ENCODE measurements at places on chromosomes 6 and 20. TPM values are rescaled to one million over a fixed set of nuclear protein-coding genes. Genes with fewer than 3 reads are reported as not detected.

Gene EYA4
- 3.9 TPM for total RNA-seq

Gene ANKRD6
- total RNA-seq: 6.9 TPM

Gene IPCEF1
- 0.07 TPM for total RNA-seq

Gene GNAS-AS1
- total RNA-seq: 0.42 TPM

Gene DYNLRB1
- 120 TPM for total RNA-seq

Gene TCF15
- total RNA-seq: not detected

Gene MYB
- 1.6 TPM for total RNA-seq

Gene PHACTR3
- total RNA-seq: 13.6 TPM

Gene KIF25
- total RNA-seq: not detected

Gene GJA10
- total RNA-seq: not detected

Gene SNRPB2
- 45.2 TPM for total RNA-seq

Gene BIRC7
- total RNA-seq: not detected

Gene ZSWIM1
- 9.0 TPM for total RNA-seq

Gene PLTP
- total RNA-seq: 68.9 TPM

Gene MACROD2
- total RNA-seq: not detected

Gene CRISP3
- total RNA-seq: 0.09 TPM

Gene SCGN
- not detected for total RNA-seq

Gene SLC25A27
- total RNA-seq: 3.1 TPM

Gene TUBB2B
- 2.9 TPM for total RNA-seq

Gene SASH1
- total RNA-seq: 6.3 TPM

Gene EFCAB8
- total RNA-seq: not detected

Gene FLRT3
- 19.9 TPM for total RNA-seq

Gene ZNF831
- total RNA-seq: not detected

Gene TAF4
- 9.9 TPM for total RNA-seq

Gene IL17F
- not detected for total RNA-seq

Gene ANGPT4
- total RNA-seq: not detected

Gene PRR18
- total RNA-seq: not detected

Gene BTNL2
- not detected for total RNA-seq

Gene CDS2
- total RNA-seq: 14.3 TPM

Gene EYS
- 0.37 TPM for total RNA-seq

Gene TDP2
- 20.0 TPM for total RNA-seq

Gene LY6G6C
- total RNA-seq: 1.5 TPM

Gene SRSF3
- total RNA-seq: 368 TPM

Gene PPP1R3G
- total RNA-seq: 0.28 TPM

Gene TNF
- 0.23 TPM for total RNA-seq

Gene GSTA5
- not detected for total RNA-seq

Gene TMEM74B
- not detected for total RNA-seq

Gene UST
- 6.6 TPM for total RNA-seq

Data from airway epithelial cell (primary cell).